Lower leg skin (tissue), 4 donors: ENCODE measurements at places on chromosomes 12 and 14.
A peak's percentile ranks its signal among the peaks of the same experiment; 100 is the strongest.

DNA sequence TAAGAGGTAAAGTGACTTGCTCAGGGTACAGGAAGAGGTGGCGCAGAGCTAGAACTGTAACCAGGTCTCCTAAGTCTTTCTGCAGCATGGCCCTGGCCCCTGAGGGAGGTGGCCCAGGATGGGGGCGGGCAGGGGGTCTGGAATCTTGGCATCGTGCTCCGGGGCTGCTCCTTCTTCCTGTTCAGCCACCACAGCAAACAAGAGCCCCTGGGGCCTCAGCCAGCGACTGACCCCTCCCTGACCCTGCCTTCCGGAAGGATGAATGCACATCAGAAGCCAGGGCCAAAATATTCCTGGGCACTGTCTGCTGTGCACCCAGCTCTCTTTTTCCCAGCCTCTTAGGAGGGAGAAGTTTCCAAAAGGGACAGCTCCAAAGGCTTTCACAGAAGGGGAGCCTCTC lies 242.8 kb downstream of the DPF3 start:
- DNase-seq: no peak

GRCh38 chr14:51873221-51873893 lies 12.9 kb downstream of the GNG2 start:
- DNase-seq: no peak

DNA sequence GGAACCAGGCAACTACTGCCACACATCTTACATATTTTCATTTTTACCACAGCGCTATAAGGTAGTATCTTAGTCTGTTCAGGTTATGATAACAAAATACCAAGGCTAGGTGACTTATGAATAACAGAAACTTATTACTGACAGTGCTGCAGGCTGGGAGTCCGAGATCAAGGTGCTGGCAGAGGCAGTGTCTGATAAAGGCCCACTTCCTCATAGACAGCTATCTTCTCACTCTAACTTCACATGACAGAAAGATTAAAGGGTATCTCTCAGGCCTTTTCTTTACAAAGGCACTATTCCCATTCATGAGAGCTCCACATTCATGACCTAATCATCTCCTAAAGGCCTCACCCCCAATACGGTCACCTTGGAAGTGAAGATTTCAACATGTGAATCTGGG lies 59.8 kb upstream of the MDM1 start:
- no peak for DNase-seq

DNA sequence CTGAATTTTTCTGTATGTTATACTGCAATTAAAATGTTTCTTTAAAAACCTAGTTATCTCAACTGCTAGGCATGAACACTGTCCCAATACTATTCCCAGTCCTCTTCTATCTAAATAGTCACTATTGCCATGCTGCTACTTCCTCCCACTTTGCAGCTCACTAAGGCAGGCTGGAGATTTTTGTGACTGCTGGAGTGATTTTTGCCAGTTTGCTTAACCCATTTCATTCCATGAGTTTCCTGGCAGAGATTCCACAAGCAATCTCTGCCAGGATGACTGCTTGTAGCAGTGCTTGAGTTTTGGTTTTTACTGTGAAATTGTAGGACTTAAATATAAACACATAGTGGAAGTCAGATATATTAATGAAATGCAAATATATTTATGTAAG lies 80.8 kb downstream of the BHLHE41 start:
- no peak for DNase-seq

- DNase-seq: no peak
Observed at GRCh38 chr12:90181216-90181615, 472.6 kb upstream of the ATP2B1 start.

DNA sequence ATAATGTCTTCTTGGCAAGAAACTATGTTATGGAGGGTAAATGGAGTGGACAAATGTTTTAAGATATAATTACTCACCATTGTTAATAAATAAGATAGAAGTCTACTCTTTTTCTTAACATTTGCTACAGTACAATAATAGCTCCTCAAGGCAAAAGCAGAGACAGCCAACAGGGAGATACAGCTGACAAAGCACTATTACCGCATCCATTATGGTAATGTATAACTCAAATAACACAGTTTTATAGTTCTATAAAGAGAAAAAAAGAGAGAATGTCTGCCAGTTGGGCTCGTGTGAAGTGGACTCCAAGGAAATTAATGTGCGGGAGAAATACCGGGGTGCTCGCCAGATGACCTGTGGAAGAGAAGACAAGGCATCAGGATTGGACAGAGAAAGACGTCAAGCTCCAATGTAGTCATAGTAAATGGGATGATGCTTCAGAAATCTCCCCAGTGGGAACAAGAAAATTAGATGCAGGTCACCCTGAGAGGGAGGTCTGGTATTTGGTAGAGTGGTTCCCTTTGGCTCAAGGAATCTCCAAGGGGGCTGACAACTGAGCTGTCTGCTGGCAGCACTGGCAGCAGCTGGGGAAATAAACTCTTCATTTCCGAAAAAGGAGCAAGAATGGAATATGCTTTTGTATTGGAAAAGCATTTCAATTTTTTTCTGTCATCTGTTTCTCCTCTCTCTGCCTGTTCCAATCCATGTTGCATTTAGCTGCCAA lies 343.9 kb downstream of the LRFN5 start:
- DNase-seq: no peak

- no peak for DNase-seq
Observed at GRCh38 chr12:7486512-7486911, 17.1 kb downstream of the CD163 start.

DNA sequence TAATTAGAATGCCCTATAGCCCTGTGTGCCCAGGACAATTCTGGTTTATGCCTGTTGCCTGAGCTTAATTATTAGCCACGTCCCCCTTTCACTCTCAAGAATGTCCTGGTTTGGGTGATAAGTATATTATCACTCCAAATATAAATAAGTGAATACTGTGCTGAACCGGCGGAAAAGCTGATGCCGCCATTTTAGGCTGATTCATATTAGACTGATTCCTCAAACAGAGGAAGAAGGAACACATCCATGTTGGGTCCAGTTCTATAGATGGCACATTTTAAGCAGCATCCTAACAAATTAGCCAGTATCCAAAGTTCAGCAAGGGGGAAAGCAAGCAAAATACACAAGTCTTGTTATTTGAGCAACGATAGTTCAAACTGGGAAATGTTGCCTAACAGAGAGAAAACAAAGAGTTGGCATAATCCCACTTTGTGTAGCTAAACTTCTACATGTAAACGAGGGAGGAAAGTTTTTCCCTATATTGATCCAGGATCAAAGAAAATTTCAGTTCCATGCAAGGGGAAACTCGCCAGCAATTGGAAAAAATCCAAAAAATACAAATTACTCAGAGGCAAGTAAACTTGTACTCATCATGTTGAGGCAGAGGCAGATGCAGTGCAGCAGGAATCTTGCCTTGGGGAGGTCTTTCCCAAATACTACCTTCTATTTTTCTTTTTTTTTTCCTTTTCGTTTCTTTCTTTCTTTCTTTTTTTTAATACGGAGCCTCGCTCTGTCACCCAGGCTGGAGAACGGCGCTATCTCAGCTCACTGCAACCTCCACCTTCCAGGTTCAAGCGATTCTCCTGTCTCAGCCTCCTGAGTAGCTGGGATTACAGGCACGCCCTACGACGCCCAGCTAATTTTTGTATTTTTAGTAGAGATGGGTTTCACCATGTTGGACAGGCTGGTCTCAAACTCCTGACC lies 96.2 kb downstream of the ITPR2 start:
- no peak for DNase-seq

DNA sequence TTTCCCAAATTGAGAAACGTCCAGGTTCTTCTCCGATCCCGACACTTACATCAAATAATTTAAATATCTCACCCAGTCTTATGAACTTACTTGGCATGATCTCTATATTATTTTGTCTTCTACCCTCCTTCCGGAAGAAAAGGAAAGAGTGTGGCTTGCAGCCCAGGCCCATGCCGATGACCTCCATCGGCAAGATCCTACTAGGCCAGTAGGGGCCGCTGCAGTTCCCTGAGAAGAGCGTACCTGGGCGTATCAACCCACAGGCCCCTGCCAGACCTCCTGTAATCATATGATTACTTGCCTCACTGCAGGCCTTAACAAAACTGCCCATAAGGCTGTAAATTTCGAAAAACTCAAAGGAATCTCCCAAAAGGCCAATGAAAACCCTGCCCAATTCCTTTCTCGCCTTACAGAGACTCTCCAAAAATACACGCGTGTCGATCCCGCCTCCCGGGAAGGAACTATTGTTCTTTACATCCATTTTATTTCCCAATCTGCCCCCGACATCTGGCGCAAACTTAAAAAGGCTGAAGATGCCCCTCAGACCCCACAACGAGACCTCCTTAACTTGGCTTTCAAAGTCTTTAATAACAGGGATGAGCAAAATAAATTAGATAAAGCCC lies 69.6 kb downstream of the MOK start:
- DNase-seq: peak; percentile 55

- no peak for DNase-seq
Observed at GRCh38 chr12:72271451-72272090, 599 bp upstream of the TRHDE start.

DNA sequence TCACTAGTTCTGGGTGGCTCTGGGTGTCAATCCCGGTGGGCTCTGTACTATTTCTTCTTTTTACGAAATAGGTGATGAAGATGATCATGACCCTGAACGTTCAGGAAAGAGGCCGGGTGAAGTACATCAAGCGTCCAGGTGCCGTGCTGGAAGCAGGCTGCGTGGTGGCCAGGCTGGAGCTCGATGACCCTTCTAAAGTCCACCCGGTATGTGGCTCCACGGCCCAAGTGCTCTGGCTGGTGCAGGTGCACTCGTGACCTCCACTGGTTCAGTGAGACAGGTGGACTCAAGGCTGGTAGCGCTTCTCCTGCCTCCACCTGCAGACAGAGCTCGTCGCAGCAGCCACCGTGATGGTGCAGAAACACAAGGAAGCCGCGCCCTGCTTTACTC lies 85.1 kb downstream of the ACACB start:
- no peak for DNase-seq

DNA sequence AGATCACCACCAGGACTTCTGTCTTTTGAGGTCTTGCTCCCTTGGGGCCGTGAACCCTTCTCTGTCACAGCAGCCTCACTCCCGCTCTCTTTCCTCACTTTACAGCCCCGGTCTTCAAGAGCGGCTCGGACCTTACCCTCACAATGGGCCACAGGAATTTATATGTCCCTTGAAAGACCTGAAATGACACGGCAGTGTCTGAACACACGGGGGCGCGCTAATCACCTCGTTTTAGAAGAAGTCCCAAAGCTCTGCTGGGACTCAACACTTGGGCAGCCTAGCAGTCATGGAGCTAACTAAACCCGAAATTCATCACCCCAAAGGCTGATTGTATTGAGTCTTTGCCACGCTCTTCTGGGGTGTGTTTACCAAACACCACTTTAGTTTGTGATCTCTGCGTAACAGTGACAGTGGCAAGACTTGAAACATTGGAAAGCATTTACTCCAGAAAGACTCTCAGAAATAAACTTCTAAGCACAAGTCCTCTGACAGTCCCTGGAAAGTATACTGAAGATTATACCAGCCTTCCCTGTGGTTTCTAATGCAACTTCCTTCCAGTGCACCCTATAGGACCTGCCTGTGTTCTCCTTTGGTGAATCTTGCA lies 29.0 kb downstream of the SERPINA11 start:
- DNase-seq: peak; percentile 91

- DNase-seq: peak; percentile 88
Observed at GRCh38 chr14:75298187-75298965, 19.7 kb downstream of the FOS start.

DNA sequence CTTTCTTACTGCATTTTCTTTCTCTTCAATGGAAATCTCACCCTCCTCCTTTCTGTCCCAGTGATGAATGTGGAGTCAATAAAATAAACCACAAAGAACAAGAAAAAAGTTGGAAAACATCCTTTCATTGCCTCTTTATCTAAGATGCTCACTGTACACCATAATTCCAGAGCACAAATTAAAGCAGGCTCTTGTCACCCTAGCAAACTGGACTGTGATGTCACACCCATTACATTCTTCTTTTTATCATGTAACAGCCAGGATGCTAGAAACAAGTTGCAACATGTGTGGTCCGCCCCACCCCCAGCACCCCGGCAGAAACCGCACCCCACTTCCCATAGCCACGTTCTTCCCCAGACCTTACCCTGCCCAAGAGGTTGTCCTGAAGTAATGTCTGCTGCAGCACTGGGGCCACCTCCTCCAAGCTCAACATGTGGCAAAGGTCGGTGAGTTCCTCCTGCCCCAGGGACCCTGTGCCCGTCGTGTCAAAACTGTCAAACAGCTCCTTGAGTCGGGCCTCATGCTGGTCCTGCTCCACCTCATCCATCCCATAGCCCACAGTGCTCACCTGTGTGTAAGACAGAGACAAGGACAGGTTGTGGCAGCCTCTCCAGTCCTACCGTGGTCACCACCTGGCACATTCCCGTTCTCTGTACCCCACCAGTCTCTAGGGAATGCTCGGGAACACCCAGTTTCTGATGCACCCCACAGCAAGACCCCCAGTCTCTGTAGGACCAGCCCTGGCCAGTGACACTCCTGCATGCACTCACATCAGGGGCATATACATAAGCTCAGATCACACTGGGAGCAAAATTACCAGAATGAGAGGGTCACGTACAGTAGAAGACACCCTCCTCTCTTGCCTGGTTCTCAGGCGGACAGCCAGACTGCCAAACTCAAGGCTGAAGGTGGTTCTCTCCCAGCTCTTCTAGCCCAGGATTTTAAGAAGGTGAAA lies 9.2 kb downstream of the NIN start:
- peak; percentile 87 for DNase-seq

GRCh38 chr12:67630373-67631088 lies 18.0 kb upstream of the DYRK2 start:
- DNase-seq: peak; percentile 86

- peak; percentile 55 for DNase-seq
Observed at GRCh38 chr14:73943083-73943482, 6.8 kb downstream of the FAM161B start.

- DNase-seq: no peak
Observed at GRCh38 chr14:35122696-35123387, 490 bp downstream of the PRORP start.
